ENCODE measurements at places on chromosomes 2 and 18. TPM values are rescaled to one million over a fixed set of nuclear protein-coding genes. Genes with fewer than 3 reads are reported as not detected.

GRCh38 chr2:124489686-124490085 lies 464.6 kb downstream of the CNTNAP5 start:
- no peak for DNase-seq

- DNase-seq: no peak
Observed at GRCh38 chr2:84882775-84883550, 2.1 kb upstream of the TRABD2A start.

MCM6 gene
- total RNA-seq: 30.0 TPM

DNA sequence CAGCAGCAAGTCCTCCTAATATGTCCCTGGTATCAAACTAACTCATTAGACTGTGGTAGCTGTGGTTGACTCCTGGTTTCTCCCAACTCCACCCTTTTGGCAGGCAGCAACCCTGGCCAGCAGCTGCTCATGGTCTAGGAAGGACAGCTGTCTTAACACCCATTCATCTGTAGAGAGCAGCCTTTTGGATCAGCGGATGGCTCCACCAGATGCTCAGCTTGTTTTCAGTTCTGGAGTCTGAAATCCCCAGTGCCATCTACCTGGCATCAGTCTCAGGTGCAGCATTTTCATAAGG lies 100.5 kb downstream of the SPOPL start:
- no peak for DNase-seq

DNA sequence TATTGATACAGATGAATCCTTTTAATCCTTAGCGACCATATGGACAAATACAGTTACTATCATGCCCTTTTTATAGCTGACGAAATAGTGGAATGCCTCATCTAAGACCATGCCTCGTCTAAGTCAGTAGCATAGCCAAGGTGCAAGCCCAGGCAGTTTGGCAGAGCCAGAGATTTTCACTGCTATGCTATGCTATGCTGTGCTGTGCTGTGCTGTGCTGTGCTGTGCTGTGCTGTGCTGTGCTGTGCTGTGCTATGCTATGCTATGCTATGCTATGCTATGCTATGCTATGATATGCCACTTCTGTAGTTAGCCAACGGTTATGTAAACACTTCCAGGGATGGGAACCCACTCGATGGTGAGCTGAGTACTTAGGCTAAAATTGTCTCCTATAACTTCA lies 91.6 kb upstream of the MAP4K3 start:
- DNase-seq: no peak

DNA sequence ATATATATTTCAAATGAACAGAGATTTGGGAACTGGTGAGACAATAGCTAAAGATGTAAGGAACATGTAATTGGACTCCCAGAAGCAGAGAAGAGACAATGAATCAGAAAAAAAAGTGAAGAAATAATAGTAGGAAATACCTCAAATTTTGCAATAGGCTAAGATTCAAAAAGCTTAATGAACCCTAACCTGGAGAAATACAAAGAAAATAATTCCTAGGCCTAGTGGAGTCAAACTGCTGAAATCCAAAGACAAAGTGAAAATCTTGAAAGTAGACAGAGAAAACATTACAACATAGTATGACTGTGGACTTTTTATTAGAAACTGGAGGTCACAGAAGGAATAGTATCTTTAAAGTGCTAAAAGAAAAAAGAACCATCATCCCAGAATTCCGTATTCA lies 76.7 kb downstream of the LAMA3 start:
- DNase-seq: no peak

DNA sequence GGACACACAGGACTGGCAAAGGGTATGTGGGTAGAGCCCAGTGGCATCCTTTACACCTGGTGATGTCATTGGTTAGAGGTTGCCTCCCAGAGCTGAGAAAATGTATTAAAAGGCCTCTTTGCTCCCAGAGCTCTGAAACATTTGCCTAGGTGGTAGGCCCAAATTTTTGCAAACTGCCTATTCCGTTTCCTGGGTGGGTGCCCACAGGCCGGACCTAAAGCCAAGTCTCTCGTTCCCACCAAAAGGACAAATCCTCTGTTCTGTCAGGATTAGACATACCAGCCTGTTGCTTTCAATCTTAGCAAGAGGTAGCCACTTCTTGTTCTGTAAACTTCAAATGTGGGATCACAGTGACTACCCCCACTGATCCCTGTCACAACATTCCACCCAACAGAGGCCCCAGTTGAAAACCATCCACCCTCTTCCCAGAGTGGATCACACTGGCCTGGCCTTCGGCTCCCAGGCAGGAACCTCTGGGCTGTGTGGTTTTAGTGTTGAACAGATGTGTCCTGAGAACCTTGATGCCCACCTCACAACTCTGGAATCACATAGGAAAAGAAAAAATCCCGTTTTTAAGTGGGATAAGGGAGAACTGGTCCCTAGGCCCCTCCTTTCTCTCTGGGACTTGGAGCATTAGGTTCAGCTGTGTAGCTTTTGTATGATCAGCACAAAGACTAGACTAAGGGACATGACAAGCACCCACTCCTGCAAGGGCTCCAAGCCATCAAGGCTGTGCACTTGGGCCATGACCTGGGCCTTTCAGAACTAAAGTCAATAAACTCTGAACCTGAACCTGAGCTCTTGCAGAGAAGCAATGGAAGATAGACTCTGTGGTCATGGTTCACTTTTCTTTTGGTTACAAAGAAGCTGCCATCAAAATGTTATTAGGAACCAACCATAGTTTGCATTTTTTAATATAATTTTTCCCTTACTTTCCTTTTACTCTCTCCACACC lies 211.3 kb downstream of the CYP26B1 start:
- no peak for DNase-seq

DNA sequence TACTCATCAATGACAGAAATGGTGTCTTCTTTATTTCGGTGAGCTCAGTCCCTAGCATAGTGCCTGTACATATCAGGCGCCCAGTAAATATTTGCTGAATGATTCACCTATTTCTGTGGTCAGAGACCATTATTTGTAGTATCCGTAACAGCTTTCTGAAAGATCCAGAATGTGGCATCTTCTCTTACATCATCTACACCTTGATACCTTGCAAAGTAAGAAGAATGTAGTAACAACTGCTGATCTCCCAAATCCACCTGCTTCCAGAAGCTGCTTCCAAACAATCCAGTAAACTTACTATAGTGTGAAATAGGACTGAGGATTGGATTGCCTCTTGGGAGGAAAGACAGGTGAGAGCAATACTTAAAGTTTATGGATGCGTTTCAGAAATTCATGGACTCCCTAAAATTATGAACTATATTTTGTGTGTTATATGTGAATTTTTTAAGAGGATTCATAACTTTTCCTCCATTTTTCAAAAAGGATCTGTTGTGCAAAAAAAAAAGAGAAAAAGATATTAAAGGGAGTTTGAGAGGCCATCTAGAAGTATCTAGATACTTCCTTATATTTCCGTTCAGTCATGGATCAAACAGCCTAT lies 945 bp upstream of the ASXL2 start:
- no peak for DNase-seq

RGPD4 gene
- total RNA-seq: not detected

DNA sequence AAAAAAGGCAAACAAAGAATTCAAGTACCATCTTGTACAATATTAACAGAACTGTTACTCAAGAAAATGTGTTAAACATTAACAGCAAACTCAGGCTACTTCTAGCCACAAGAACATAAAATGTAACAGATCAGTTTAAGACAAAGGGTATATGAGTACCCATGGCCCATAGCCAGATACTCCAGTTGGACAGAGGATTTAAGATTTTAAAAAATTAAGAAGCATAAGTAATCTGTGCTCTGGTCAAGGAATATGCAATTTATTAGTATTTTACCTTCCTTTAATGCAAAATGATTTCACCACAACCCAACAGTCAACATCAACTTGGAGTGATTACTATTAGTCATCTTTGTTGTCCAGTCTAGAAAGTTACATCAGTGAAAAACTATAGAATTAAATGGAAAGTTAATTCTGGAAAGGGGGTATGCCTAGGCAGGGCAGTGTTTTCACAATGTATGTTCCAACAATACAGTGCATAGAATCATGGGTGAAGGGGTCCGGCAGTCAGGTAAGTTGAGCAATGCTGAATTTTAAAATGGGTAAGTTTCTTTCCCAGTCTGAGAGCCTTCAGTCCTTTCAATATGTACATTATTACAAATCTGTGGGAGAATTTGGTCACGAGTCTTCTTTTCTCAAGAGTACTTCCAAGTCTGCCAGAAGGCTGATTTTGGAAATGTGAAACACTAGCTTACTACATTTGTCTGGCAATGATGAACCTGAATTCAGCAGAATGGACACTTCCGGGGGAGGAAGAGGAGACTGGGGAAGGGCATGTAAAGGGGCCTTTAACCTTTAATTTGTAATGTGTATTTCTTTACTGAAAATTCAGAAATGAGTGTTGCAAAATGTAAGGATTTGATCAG lies 34.5 kb downstream of the SFT2D3 start:
- no peak for DNase-seq

DNA sequence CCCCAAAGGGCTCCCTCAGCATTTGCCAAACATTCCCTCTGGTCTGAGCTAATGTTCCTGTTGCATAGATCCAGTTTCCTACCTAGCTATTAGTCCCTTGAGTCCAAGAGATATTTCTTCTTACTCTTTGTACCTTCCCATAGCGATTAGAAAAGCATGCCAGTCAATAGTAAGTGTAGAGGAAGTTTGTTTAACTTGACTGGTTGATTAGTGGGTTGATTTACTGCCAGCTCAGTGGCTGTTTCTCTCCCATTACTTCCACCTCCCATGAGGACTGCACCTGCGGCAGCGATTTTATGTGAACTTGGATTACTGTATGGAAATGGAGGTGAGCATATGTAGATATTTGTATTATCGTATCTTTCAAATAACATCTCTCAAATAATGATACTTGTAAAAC lies 1748.4 kb upstream of the CELF4 start:
- DNase-seq: no peak

TET3 gene
- total RNA-seq: 44.3 TPM

IL1RL1 gene
- total RNA-seq: not detected

DNA sequence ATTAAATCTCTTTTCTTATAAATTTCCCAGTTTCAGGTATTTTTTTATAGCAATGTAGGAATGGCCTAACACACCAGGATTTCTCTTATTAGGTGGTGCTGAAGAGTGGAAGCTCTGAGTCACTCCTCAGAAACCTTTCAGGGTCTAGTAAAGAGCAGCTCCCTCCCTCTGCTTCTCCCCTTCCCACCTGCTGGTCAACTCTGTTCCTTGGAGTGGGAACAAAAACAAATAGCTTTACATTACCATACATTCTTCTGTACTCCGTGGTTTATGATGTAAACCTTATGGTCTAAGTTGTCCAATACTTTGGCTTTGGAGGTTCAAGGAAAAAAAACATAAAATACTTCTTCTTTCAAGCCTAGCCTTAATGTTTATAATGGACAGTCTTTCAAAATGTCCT lies 2.7 kb upstream of the IL1R1 start:
- no peak for DNase-seq

Measured in B cell (primary cell).